ENCODE measurements at places on chromosomes 2 and 18.

DNA sequence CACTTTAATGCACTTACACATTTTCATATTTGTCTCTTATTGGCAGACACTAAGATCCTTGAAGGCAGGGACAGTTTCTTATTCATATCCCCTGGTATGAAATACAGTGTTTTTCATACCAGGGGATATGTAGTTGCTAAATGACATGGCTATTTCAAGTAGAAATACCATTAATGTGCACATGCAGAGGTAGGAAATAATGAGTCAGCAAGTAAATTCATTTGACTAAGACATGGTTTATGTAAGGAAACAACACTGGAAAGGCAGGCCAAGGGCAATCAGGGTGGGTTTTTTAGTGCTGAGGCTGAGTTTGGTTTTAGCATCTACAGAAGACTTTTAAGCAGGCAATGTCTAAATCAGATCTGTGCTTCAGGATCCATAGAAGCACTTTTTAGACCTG, 155.9 kb downstream of the WDPCP start:
- DNase-seq = no peak

DNA sequence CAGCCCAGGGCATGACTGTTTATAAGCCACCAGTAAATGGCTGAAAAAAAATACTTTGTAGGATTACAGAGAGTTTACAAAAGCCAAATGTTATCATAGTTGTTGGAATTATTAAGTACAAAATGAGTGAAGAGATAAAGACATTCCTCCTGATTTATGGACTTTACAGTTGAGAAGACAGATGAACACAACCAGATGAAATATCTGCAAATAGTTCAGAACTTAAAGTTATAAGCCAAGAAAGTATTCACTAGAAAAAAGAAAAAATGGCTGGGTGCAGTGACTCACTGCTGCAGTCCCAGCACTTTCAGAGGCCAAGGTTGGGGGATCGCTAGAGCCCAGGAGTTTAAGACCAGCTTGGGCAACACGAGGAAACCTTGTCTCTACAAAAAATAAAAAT, 11.2 kb downstream of the PMAIP1 start:
- no peak for DNase-seq

- DNase-seq = no peak
These were observed 56.2 kb downstream of the EFR3B start for GRCh38 chr2:25098056-25098455.

- DNase-seq = no peak
These were observed 547.5 kb upstream of the NRXN1 start for GRCh38 chr2:51579412-51579811.

DNA sequence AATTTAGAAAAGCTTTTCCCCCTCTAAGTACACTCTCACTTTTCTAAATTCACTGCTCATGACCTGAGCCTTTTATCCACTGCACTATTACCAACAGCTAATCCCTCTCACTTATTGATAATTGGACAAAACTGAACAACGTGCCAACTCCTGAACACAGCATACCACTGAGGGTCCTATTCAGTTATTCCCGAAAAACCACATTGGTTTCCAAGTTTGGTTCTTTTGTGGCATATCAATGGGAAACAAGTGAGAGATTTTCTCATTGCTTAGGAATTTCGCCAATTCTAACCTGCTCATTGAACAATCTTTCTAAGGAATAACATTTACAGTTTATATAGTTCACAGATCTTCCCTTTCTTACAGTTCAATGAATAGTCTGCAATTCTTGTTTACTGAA, 977.4 kb downstream of the TMEM182 start:
- DNase-seq = no peak

- DNase-seq = no peak
These were observed 274.3 kb downstream of the PRKCE start for GRCh38 chr2:45925636-45926366.

- no peak for DNase-seq
These were observed 154.8 kb upstream of the FHL2 start for GRCh38 chr2:105553538-105554196.

GRCh38 chr2:228602288-228602687, 420.8 kb upstream of the SPHKAP start:
- no peak for DNase-seq

- DNase-seq = no peak
These were observed 469.4 kb downstream of the DLGAP1 start for GRCh38 chr18:3985664-3986063.

GRCh38 chr2:46800625-46801349, 114.8 kb downstream of the MCFD2 start:
- no peak for DNase-seq

DNA sequence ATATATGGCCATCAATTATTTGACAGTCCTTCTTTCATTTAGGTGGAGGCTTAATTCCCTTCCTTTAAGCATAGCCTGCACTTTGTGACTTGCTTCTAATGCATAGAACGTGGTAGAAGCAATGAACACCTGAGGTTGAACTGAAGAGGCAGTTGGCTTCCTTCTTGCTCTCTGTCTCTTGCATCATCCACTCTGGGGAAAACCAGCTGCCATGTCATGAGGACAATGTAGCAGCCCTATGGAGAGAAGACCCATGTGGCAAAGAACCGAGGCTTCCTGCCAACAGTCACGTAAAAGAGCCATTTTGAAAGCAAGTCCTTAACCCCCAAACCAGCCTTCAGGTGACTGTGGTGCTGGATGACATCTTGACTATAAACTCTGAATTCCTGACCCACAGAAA, 46.8 kb downstream of the ATOH8 start:
- no peak for DNase-seq

DNA sequence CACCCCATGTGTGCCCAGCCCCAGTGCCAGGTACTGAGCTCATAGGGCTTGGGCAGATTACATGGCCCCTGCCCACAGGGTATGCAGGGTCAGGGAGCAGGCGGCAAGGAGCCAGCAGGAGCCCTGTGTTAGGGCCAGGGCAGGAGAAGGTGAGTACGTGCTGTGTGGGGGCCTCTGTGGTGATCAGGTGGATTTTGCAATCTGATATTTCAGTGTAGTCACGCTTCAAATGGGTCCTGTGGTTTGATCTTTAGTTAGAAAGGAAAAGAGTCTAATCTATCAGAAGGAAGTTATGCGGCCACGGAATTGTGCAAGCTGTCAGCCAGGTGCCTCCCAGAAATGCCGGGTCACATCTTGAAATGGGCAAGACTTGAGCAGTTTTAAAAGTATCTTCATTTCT, 13.9 kb downstream of the UBE2F start:
- DNase-seq = no peak

DNA sequence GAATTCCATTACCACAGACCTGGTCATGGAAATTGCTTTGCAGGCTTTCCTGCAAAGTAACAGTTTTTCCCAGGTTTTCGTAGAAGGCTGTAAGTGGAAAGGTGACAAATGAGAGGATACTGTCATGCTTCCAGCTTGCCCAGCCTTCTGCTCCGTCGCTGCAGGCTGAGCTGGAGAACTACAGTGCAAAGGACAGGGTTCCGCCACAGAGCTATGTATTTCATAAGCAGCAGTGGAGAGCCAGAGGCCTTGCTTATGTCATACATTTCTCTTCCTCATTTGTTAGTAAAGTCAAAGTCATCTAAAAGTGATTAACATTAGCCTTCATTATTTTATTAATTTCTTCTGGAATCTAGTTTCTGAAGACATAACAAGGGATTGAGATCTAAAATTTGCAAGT, 72.9 kb upstream of the RBM44 start:
- no peak for DNase-seq

GRCh38 chr2:83234246-83234645, 1224.8 kb downstream of the SUCLG1 start:
- no peak for DNase-seq

- no peak for DNase-seq
These were observed 33.3 kb downstream of the BMP10 start for GRCh38 chr2:68837861-68838341.

- no peak for DNase-seq
These were observed 50.3 kb upstream of the GLI2 start for GRCh38 chr2:120685066-120685973.

DNA sequence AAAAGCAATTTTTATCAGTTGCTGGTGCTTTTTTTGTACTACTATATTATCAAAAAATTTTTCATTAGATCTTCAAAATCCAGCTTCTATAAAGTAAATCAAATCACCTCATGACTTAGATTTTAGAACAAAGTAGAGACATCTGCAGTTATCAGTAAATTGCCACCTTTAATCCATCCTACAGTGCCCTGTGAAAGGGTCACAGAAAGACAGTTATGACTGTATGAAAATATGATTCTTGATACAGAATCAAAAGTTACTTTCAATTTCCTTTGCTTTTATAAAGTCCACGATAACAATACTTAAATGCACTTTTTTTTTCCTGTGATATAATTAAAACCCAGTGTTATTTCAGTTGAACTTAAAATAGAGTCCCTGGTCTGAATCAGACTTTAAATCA, 61.4 kb downstream of the PRPF40A start:
- no peak for DNase-seq

GRCh38 chr2:134379293-134379692, 125.4 kb downstream of the MGAT5 start:
- no peak for DNase-seq

DNA sequence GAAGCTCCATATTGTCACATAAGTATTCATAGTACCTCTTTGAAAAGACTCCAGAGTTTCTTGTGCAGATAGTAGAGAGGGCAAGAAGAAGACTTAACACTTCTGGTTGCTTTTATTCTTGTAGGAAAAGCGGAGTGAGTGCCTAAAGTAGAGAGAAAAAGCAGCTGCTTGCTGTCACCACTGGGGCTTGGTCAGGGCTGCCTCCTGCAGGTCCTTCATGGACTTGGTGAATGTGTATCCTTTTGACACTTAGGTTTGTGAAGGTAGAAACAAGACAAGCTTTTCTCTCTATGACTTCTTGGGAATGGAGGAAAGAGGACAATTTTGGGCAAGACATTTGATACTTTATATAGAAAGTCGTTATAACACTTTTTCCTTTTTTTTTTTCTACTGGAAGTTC, 312.8 kb upstream of the FANCL start:
- DNase-seq = no peak

GRCh38 chr18:48934723-48935432, 15.9 kb downstream of the SMAD7 start:
- DNase-seq = no peak

GRCh38 chr2:69298261-69298660, 88.8 kb downstream of the GFPT1 start:
- DNase-seq = no peak

- DNase-seq = peak; percentile 64
These were observed 49.5 kb downstream of the C2orf42 start for GRCh38 chr2:70141212-70141901.

GRCh38 chr2:10838734-10839133, 26.1 kb upstream of the PDIA6 start:
- DNase-seq = no peak

DNA sequence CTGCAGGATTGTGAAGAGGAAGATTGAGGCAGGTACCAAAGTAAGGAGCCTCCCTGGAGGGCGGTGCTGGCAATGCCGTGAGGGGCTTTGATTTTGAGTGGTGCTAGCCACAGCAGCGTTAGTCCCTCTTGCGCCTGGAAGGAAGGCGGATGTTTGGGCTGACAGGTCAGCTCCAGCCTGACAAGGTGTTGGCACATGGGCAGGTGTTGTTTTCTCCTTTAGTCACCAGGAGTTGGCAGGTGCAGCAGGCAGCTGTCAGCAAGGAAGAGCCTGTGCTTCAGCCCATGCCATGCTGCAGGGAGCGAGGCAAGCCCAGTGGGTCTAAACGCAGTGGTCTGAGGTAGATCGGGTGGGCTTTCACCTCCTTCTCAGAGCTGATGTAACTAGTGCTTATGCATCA, 8.5 kb downstream of the SEC11C start:
- no peak for DNase-seq

GRCh38 chr2:124121760-124122275, 96.7 kb downstream of the CNTNAP5 start:
- DNase-seq = no peak

DNA sequence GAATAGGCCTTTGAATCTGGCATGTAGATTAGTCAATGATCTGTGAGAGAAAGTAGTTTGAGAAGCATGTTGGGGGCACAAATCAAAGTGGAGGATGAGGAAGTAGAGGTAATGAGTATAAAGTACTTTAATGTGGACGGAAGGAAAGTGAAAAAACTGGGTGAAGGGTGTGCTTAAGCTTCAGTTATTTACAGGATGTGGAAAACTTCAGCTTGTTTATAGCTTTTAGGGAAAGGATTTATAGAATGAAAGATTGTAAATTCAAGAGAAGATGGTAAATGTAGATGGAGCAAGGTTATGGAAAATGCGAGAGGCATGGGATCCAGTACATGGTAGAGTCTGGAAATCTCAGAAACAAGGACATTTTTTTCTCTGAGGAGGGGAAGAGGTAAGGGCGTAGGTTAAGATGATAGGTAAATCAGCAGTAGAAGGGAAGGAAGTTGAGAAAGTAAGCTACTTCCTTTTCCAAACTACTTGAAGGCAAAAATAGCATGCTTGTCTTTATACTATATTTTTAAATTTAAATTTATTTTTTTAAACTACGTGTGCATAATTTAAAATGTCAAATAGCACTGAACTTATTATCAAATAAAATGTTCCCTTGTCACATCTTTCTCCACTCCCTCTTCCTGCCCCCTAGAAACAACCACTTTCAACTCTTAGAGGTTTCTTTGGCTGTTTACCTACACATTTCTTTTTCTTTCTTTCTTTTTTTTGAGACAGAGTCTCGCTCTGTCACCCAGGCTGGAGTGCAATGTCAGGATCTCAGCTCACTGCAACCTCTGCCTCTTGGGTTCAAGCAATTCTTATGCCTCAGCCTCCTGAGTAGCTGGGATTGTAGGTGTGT, 8.5 kb downstream of the FAM117B start:
- no peak for DNase-seq

DNA sequence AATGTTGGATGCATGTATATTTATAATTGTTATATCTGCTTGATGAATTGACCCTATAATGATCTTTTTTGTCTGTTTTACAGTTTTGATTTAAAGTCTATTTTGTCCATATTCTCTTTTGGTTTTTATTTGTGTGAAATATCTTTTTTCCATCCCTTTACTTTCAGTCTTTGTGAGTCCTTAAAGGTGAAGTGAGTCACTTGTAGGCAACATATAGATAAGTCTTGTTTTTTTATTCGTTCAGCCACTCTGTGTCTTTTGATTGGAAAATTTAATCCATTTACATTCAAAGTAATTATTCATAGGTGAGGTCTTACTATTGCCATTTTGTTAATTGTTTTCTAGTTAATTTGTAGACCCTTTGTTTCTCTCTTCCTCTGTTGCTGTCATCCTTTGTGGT, 62.5 kb downstream of the NUP35 start:
- no peak for DNase-seq

DNA sequence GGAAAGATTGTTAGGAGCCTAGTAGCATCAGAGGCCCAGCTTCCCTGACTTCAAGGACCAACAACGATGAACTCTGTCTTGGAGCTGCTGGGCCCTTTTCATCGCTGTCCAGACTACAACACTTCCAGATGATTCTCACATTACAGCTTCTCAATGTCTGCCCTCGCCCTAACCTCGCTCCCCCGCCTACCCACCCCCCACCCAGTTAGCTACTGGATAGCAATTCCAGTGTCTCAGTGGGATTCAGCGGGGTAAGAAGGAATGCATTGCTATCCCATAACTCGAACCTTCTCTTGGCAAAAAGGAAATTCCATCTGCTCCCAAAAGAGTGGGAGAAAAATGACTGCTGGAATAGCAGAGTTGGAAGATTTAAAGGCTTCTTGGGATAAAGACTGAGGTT, 65.0 kb downstream of the RPL37A start:
- DNase-seq = no peak
